ENCODE measurements at places on chromosomes 5 and 9.

- DNase-seq, result no peak
Measured at GRCh38 chr9:75906531-75906930, 16.1 kb downstream of the PCSK5 start.

DNA sequence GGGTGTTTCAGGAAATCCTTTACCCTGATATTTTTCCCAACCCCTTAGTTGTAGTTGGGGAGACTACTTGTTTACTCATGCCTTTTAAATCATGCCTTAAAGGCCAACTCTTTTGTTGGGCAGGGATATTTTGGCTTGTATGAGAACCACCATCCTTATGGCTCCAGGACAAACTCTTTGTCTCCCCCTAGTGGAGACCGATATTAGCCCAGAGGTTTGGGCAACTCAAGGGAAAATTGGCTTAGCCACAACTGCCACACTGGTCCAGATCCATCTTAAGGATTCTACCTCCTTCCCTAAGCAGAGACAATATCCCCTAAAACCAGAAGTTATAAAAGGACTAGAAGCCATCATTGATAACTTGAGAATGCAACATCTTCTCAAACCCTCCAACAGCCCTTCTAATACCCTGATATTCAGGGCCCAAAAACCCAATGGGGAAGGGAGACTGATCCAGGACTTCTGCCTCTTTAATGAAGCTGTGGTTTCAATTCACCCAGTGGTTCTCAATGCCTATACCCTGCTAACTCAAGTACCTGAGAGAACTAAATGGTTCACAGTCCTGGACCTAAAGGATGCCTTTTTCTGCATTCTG, 100.9 kb upstream of the HCN1 start:
- no peak for DNase-seq

DNA sequence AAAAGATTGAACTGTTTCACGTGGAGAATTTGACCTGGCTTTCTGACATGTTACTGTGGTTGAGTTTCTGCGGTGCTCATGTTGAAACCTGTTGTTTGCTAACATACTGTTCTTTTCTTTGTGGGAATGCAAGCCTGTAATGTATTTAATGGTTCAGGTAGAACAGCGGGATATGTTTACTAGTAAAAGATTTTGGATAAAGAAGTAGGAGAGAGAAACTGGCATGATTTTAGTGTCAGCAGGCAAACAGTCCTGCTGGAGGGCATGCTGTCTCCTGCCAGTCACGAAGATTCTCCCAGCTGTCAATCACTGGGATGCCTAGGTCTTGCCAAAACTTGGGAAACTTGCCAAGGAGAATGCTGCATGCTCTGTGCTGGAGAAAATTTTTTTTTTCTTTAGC, 263.5 kb downstream of the TAF11L14 start:
- no peak for DNase-seq

DNA sequence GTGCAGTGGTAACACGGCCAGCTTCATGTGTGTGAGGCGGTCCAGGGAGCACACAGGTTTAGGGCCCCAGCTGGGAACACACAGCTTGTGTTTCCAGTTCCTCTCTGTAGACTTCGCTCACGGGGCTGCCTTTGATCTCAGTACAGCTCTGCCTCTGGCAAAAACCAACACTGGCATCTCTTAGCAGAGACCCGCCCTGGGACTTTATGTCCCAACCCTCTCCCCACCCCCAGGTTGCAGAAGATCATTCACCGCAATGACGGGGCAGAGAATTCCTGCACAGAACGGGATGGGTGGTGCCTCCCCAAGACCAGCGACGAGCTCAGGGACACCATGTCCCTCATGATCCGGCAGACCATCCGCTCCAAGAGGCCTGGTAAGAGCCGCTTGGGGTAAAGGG, 5.2 kb upstream of the CEL start:
- no peak for DNase-seq

DNA sequence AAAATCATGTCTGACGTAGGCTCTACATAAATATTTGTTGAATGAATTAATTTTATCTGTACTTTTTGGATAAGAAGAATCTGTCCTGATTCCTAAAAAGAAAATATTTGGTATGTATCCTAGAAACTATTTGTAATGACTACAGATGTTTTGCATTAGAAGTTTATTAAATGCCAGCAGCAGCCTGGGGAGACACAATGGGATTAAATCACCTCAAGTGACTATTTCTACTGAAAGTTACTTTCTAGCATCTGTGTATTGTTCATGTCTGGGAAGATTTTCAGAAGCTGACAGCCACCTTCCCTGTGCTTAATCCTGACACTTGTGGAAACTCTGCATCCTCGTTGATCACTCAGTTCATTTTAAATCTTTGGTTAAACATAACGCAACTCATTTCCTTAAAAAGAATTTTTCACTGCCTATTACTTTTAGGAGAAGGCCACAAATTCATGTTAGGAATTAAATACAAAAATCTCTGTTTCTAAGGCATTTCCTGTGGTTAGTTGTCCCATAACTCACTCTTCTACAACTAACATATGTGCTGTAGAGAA, 209.3 kb upstream of the PPP1R2B start:
- DNase-seq, result no peak

- DNase-seq, result no peak
Measured at GRCh38 chr5:52388349-52388748, 399.4 kb upstream of the ITGA1 start.

DNA sequence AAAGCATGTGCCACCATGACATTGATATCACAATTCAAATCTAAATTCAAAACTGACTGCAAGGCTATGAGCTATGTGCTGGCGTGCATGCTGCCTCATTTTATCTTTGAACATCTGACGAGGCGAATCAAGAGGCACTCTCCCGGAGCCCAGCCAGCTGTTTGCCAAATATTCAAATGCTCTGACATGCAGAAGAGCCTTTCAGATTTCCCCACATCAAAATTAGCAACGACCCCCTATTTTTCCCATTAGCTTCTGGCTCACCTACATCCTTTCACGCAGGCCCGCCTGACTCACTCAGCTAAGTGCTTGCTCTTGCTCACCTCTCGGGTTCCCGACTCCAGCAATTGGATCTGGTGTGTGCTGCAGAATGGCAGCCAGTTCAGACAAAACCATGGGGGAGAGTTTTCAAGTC, 159.0 kb downstream of the NR2F1-AS1 start:
- DNase-seq, result no peak

GRCh38 chr9:123343443-123344191, 12.4 kb upstream of the CRB2 start:
- DNase-seq, result no peak

GRCh38 chr5:14202462-14202861, 59.3 kb downstream of the TRIO start:
- no peak for DNase-seq

Data from stimulated activated CD8-positive, alpha-beta memory T cell treated with anti-CD3 and anti-CD28 coated beads, Interleukin-12 subunit alpha, Interleukin-12 subunit beta, amount 100 ng/mL, for 1 hour (primary cell).